Stimulated activated CD8-positive, alpha-beta memory T cell treated with anti-CD3 and anti-CD28 coated beads, Interleukin-15, amount 100 ng/mL, for 1 hour (primary cell): ENCODE measurements at places on chromosomes 7 and 10.

DNA sequence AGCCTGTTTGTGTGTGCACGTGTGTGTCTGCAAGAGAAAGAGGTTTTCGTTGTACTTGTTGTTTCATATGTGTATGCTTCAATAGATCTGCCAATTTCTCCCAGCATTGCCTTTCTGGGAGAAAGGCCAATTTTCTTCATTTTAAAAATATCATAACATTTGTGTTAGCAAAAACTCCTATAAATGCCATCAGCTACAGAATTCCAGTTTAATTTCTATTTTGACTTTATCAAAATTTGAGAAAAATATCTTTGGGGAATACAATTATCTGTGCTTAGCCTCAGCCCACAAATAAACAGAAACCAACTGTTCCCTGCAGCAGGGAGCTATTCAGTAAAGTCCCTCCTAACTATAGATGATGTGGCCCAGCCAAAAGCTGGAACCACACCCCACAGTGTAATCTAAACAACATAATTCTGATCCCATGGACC is 68.3 kb upstream of the MGMT start:
- no peak for DNase-seq

- DNase-seq: no peak
Measured at GRCh38 chr7:111357691-111358090, 204.6 kb downstream of the IMMP2L start.

DNA sequence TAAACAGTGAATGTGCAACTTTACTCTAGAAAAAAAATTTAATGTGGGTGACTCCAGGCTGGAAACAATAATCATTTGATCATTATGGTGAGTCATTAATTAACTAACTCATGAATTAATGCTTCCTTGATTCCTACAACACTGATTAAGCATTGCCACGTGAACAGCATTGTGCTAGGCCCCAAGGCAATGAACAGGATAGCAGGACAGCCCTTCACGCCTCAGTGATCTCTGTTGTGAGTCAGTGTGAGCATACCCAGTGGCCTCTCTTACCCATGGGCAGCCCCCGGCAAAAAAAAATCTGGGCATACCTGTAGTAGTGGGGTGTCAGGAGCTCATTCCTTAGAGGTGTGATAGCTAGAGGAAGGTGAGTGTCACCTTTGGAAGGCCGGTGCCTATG is 76.0 kb downstream of the DENND2A start:
- DNase-seq: no peak

GRCh38 chr7:34224281-34224680 is 318.9 kb downstream of the BMPER start:
- no peak for DNase-seq

DNA sequence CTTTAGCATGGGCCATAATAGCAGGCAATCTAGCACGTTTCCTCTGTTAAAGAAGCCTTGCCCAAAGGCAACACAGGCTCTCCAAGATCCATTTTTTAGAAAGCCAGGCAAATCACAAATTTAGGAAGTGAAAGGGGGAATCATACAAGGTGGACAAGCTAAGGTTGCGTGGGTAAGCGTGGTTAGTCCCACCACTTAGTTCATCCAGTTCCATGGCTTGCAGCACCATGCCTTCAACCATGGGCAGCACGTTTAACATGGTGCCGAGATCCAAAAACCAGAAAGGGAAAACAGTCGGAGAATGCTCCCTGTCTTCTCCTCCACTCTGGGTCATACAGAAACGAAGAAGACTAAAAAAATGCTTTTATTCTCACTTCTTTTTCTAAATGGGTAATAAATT is 234.4 kb upstream of the IMMP2L start:
- DNase-seq: no peak
